ENCODE measurements at places on chromosomes 4 and X.

DNA sequence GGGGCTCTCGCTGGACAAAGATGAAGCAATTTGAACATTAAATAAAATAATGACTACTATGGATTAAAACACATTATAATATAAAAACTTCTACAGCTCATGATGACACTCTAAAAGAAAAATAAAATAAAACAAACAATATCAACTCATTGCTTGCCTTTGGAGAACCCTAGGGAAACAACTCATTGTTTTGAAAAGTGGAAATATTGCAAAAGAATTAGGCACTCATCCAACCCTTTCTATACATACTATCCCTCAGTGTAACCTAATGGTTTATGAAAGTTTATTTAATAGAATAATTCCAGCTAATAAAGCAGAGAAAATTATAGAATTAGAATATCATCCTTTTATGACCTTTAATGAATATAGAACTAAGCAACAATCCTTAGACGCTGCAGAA lies 718 bp downstream of the RAB40A start:
- no peak for DNase-seq

GRCh38 chrX:112819813-112820212 lies 20.8 kb downstream of the AMOT start:
- no peak for DNase-seq

- no peak for DNase-seq
Observed at GRCh38 chr4:152697284-152698088, 17.7 kb upstream of the TMEM154 start.

GRCh38 chr4:28317221-28317620 lies 1456.6 kb downstream of the STIM2 start:
- no peak for DNase-seq

DNA sequence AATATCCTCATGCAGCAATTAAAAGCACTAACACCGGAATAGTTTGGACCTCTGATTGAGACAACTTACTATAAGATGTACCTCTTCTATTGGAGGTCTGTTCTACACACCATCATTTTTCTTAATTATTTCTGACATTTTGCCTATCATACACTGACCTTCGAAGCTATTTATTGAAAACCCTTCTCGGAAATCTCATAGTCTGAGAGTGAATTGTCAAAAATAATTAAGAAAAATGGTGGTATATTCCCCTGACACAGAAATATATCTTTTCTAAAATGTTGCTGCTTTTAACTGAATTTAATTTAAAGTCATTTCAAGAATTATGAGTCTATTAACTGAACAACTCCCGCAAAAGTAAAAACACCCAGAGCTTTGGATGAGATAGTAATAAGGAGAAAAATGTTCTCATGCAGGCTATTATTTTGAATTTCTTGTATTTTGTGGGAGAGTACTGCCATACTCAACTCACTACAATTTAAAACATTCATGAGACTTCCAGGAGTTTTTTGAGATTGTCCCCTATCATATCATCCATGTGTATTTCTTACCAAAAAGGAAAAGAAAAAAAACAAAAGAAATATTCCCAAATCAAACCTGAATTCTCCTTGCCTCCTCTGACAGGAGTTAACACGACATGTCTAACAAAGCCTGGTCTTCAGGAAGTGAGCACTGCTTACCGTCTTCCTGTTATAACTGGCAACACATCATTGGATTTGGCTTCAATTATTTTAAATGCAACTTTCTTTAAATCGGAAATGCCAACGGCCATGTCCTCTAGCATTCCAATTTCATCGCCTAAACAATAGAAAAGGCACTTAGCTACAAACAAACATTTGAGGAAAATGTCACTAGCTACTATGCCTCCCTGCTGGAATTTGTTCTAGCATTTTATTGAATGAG lies 485.3 kb downstream of the IL15 start:
- DNase-seq = no peak

DNA sequence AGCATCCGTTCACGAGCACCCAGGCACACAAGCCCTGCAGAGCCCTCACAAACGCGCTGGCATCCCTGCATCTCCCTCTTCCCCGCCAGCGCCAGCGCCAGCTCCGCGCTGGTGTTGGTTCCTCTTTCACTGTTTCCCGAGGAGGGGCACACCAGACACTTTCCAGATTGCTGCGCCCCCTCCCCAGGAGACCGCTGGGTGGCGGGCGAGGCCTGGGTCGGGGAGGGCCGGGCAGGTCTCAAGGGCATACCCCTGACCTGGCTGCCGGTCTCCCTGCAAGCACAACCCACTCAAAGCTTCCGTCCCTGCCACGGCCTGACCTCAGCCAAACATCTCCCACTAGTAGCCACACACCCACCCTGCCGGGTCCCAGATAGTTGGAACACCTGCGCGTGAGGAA lies 2.2 kb upstream of the NKX1-1 start:
- no peak for DNase-seq

DNA sequence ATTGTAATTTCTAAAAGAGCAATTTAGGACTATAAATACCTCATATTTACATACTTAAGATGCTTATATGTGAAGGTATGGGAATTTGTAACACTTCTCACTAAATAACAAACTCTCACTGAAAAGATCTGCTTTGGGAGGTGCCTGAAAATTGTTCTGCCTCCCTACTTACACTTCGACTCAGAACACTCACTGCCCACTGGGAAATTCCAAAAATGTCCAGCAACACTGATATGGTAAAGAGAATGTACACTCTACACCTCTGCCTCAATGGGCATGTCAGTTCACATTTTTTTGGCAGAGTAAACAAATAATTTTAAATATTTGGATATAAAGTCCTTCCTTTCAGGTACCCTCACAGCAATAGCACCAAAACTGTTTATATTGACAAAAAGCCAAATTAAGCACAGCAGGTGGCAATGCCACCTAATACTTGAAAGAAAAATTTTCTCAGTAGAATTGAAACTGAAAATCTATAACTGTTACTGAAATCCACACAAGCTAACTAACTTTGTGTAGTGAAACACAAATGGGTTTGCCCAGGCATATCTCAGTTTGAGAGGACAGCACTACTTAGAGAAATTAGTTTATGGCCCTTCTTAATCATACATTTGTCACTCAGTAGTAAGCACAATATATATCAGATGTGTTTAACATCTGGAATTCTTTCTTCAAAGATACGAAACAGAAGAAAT lies 67.1 kb downstream of the PRDM5 start:
- DNase-seq = no peak

DNA sequence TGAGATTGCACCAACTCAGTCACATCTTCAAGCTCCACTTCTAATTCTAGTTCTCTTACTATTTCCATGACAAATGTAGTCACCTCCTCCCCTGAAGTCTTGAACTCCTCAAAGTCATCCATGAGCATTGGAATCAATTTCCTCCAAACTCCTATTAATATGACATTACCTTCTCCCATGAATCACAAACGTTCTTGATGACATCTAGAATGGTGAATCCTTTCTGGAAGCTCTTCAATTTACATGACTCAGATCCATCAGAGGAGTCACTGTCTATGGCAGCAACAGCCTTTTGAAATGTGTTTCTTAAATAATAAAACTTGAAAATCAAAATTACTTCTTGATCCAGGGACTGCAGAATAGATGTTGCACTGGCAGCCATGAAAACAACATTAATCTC lies 34.5 kb downstream of the GALNTL6 start:
- DNase-seq = no peak

DNA sequence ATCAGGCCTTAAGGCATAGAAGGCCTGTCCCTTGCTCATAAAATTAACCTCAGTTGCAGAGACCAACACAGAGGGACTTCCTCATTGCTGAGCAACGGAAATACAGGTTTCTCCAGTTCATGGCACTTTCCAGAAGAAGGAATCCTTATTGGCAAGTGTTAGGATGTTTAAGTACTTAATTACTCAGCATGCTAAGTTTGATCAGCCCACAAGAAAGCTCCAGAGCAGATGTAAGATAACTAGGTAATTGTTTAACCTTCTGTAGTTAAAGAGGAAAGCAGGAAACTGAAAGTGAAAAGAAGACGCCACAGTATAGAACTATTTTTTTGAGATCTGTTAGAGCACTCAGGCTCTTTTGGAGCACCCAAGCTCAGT lies 33.5 kb downstream of the SMS start:
- DNase-seq = no peak

DNA sequence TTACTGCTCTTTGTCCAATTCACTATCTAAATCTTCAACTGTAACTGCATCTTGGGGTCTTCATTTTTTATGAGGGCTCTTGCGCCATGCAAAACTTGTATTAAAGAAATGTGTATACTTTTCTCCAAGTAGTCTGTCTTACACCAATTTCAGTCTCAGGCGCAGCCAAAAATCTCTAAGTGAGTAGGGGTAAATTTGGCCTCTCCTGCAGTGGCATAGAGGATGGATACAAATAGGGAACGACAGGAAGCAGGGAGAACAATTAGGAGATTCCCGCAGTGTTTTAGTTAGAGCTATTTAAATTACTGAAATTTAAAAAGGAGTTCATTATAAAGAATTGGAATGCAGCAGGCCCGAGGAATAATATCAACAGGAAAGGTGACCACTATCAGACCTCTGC lies 30.2 kb downstream of the DMP1 start:
- DNase-seq = no peak

DNA sequence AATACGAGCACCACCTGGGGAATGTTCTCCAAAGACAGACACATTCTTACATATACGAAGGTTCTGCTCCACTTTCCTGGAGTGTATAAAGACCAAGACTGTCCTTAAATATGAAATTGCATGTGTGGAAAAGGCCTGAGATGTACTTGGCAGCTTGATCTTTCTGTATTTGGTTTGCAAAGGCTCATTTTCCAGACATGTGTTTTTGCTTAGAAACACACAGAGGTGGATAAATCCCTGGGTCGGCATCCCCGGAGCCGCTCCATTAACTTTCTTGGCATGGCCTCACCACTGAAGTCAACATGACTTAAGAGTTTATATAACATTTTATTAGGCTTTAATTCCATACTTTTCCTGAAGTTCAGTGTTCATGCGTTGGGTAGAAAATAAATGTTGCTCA lies 239.4 kb downstream of the LDB2 start:
- DNase-seq = no peak
